ENCODE measurements at places on chromosomes 12 and 14. TPM values are rescaled to one million over a fixed set of nuclear protein-coding genes. Genes with fewer than 3 reads are reported as not detected.

GRCh38 chr14:98953551-98954348, 318.2 kb downstream of the BCL11B start:
- DNase-seq, result no peak

SCNN1A gene
- polyA plus RNA-seq, result 28.9 TPM

GRCh38 chr12:18808221-18808620, 70.3 kb downstream of the CAPZA3 start:
- DNase-seq, result no peak

DNA sequence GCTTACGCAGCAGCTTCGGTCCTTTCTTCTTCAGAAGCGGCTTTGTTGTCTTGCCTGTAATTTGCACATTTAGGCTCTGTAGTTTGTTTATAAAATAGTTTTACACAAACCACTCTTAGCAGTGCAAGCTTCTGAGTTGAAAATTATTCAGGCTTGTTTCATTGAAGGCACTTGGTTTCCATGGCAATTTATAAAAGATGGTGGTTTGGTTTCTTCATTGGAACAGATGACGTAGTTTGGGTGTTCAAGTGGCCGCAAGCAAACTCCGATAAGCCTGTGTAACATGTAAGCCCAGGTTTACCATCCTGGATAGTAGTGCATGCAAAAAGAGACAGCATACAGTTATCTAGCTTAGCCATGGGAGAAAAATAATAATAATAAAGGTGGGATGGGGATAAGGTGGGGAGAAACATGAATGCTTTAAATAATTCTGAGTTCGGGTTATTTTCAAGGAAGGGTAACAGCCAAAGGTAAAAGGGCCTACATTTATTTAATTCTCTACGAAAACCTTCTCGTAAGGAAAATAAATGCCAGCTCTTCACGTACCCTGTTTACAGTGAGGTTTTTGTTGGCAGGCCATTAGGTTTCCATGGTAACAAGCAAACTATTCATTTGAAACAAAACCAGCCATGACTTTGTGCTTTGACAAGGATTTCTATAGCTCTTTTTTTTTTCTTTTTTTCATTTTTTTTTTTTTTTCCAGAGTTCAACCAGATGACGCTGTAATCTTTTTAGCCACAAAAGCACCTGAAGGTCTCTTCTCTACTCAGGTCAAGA, 189.6 kb upstream of the RPL10L start:
- DNase-seq, result no peak

- no peak for DNase-seq
These were observed 9.2 kb upstream of the CCDC196 start for GRCh38 chr14:66476964-66477363.

- no peak for DNase-seq
These were observed 44.3 kb downstream of the CCDC92 start for GRCh38 chr12:123928274-123928865.

SYT1 gene
- 0.82 TPM for polyA plus RNA-seq

TPCN1 gene
- 16.7 TPM for polyA plus RNA-seq

- no peak for DNase-seq
These were observed 124.9 kb downstream of the DERA start for GRCh38 chr12:16036073-16036472.

DPF3 gene
- 0.46 TPM for polyA plus RNA-seq

- no peak for DNase-seq
These were observed 71.3 kb downstream of the CLMN start for GRCh38 chr14:95248432-95248831.

All from thymus (tissue), 14 donors.